Activated CD8-positive, alpha-beta memory T cell treated with anti-CD3 and anti-CD28 coated beads, Interleukin-2, amount 50 U/mL, for 4 hours (primary cell): ENCODE measurements at places on chromosomes 4 and X.

DNA sequence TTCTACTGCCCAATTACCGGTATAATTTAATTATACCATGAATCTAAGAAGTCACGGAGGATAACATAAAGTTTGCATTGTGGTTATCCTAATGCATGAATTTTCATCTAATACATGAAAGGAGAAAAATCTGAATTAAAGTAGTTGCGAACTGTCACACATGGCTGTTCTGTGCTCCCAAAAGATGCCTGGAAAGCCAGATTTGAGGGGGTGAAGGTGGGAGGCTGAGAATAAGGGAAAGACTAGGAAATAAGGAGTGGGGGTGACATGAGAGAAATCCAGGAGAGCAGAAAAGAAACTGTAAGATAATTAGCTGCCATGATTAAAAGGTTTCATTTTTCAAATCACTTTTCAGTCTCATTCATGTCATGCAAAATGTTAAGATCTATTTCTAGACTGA, 1582.7 kb downstream of the STIM2 start:
- DNase-seq, result no peak

DNA sequence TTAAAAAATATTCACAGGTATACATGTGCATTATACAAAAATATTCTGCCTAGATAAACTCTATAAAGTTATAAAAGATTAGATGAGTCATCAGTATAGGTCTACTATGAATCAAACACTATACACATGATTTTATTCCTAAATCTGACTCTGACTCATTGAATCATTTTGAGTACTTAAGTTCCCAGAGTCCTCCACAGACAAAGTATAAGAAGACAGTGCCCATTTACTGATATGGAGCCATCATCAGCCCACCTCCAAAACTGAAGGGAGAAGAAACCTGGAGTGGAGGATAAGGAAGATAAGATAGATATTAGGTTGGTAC, 28.7 kb upstream of the ANTXR2 start:
- no peak for DNase-seq

GRCh38 chr4:29278585-29278984, 1441.6 kb upstream of the PCDH7 start:
- DNase-seq, result no peak

GRCh38 chr4:175874306-175874705, 62.2 kb upstream of the GPM6A start:
- no peak for DNase-seq

DNA sequence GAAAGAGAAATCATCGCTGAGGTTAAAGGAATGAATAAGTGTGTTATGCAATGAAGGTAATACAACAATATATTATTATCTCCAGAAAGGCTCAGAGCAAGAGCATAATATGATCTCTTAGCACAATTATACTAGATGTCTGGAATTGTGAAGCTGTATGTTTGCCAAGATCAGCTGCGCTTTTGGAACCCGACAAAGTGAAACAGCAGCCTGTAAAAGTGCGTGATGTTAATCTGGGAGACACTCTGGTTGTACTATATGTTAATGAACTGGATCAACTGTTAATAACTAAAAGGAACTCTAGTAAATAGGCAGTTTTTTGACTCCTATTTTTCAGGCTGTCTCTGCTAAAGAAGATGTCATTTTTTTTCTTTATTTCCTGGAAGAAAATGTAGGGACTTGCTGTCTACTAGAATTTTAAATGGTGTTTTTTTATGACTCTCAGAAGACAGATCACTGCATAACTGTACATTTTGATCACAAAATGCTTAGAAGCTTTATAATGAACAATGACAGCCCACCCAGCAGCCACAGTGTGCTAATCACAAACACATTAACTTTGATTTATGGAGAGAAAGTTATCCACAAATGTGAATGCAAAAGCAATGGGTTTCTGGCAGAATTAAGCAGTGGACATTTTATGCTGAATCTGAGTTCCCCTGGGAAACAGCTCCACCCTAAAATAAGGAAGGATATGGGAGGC, 50.2 kb downstream of the UGT2B28 start:
- DNase-seq, result no peak

- DNase-seq, result no peak
Observed at GRCh38 chr4:37430718-37431416, 186.3 kb downstream of the NWD2 start.

GRCh38 chr4:182189103-182189878, 53.9 kb upstream of the TENM3 start:
- DNase-seq, result no peak

DNA sequence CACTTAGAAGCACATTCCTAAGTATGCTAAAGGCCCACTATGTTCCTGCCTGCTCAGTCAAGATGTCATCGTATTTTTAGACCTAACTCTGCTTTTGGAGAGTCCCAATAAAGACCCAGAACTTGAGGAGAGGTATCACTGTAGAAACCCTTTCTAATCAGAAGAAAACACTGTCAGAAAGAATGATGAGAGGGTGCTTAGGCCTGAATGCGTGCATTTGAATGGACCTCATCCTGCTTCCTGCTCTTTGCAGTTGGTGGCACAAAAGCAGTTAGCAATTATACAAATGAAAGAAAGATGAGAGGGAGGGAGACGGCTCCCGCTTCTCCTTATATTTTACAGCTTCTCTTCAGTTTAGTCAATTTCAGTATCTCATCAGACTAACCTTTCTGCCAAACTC, 987.2 kb downstream of the CCSER1 start:
- no peak for DNase-seq

DNA sequence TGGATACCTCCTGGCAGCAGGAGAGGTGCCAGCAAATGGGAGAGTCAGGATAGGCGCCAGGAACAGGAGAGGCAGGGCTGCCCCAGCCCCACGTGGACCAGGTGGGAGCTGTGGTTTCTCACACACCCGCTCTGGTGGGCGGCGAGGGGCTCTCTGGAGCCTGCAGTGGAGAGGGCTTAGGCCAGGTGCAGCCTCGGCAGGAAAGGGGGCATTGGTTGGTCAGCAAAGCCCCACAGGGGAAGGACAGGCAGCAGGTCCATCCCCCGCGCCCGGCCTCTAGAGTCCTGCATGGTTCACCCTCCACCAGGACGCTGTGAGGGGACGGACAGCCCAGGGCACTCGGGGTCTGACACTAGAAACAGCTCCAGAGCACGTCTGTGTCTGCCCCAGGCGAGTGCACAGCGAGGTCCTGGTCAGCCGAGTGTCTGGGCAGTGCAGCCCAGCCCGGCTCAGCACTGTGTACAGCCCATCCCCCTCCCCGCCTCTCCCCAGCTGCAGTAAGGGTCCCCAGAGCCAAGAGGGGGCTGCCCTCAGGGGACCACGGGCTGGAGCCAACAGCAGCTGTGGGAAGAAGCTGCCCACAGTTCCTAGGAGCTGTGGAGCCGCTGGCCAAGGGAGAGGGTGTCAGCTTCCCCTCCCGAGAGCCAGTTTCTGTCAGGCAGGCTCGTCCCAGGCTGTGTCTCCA, 8.2 kb downstream of the ATP5ME start:
- DNase-seq, result no peak

GRCh38 chr4:176123710-176124407, 58.2 kb downstream of the WDR17 start:
- DNase-seq, result no peak

DNA sequence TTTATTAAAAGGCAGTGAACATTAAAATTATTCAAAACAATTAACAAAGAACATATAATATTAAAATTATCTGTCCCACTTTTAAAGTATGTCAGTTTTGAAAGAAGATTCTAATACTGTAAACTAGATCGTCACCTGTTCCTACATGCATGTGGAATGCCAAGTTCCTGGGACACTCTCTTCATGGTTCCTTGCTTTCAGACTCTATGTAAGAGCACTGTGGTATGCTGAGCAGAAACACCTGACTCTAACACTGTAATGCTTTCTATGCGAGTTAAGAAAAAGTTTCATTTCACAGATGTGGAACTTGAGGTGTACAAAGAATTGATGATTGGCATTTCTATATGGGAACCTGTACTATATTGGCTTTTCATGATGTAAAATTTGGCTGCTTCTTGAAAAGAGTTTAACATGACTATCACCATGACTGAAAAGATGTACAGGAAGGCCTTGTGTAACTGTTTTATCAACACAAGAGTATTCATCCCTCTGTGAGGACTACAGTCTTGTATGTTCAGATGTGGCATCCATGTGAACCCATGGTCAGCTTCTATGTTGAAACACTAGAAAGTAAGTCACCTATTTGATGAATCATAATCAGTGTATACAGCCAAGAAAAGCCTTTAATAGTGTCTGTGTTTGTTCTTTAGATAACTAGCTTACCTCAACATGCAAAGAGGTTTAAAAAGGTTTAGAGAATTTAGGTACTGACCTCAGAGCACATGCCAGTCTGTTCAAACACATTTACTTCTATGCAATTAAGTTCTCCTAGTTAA, 354.5 kb downstream of the ARHGAP24 start:
- DNase-seq, result no peak

DNA sequence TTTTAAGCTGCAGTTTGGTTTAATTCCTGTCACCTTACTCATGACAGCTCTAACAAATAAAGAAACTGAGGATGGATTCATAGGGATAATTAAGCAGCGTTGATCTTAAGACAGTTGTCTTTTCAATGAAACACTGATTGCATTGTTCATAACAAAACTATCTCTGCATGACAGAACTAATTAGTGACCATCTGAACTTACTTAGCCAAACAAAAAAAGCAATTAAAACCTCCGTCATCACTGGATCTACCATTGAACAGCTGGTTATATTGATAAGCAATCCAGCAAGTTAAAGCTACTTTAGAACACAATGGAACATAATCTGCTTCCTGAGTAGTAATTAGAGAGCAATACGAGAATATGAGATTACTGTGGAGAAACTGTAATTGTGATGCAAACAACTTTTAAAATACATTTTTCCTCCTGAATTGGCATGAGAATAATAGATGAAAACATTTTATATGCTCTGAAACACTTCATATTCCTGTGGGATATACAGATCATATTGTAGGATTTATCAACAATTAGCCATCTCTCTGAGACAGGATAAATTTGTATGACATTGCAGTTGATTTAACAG, 2576.8 kb downstream of the PCDH7 start:
- no peak for DNase-seq

GRCh38 chr4:113394108-113394729, 344.8 kb downstream of the ANK2 start:
- DNase-seq, result no peak

DNA sequence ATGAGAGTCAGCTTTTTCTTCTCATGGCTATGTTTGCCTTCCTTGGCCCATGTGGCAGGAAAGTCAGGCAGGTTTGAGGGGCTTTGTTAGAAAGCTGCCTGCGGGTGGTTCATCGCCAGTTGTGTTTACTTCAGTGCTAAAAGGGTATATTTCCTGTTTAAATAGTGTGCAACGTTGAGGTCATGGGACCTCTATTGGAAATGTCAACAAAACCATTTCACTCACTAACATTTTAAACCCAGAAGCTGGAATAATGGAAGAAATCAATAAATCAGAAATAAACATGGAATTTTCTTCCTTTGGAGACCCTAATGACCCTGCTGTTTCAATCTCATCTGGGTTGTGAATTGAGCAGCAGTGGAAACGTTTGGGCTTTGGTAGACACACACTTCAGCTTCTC, 185.8 kb downstream of the ANKRD50 start:
- no peak for DNase-seq

- no peak for DNase-seq
Observed at GRCh38 chr4:48321312-48321711, 20.0 kb upstream of the SLAIN2 start.

- DNase-seq, result peak; percentile 23
Observed at GRCh38 chr4:127782275-127783025, at the start of gene HSPA4L. Gene HSPA4L (plus strand): TSS chr4:127782322. CDS start chr4:127782551, 229 bp downstream.

- DNase-seq, result no peak
Observed at GRCh38 chr4:17010426-17011087, 112.1 kb upstream of the LDB2 start.

GRCh38 chr4:108586778-108587177, 33.6 kb upstream of the RPL34 start:
- no peak for DNase-seq

DNA sequence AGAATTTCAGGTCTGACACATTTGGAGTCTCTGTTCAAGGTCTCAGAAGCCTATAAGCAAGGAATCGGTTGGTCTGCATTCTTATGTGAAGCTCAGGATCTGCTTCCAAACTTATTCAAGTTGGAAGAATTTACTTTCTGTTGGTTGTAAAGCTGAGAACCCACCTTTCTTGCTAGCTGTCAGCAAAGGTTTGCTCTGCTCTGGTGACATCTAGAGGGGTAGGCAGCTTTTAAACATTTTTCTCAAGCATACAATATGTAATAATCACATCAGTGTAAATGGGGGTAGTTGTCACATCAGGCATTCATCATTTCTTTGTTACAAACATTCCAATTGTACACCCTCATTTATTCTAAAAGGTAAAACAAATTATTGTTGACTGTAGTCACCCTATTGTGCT, 935.2 kb downstream of the TRAM1L1 start:
- DNase-seq, result no peak
